ENCODE measurements at places on chromosomes 12 and 14. TPM values are rescaled to one million over a fixed set of nuclear protein-coding genes. Genes with fewer than 3 reads are reported as not detected.

IAPP gene
- not detected for total RNA-seq

DNA sequence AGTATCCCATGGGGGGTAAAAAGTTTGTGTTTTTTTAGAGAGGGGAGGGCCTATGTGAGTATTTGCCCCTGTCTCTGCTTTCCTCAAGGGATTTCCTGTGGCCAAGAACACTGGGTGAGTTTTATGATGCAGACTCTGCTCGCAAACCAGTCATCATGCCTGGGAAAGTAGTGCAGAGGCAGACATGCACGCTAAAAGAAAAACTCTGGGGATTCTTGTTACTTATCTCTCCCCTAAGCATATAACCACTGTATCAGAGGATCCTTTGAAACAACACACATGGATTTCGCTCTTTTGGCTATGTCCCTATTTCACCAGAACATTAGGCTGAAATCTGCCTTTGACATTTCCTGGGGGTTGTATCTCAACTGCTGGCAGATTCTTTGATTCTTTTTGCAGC, 1845.8 kb upstream of the SEL1L start:
- no peak for DNase-seq

- DNase-seq = no peak
Observed at GRCh38 chr14:53824061-53824460, 132.6 kb downstream of the BMP4 start.

DNA sequence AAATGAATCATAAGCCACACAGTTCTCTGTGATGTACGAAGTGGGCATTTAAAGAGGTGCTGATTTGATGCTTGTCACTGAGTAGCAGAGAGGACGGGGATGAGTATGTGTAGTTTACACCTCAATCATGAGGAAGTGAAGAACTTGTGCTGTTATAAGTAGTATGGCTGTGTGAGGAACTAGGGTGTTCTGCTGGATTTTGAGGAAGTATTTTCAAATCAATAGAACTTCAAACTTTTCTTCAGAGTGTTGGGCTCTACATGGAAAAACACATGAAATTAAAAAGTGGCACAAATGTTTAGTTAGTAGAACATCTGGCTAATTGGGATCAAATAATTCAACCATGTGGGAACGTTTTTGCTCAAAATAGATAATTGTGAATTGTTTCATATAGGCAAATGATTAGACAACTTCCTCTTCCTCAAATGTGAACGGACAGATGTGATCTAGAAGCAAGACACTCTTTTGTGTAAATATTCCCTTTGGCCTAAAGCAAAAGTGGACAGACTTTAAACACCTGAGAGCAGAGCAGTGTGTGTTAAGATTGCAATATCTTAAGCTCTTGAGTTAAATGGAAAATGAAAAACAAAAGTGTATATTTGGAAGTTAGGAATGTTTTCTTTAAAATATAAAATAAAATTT, 168.5 kb downstream of the NAV3 start:
- no peak for DNase-seq

MYL2 gene
- not detected for total RNA-seq

DNA sequence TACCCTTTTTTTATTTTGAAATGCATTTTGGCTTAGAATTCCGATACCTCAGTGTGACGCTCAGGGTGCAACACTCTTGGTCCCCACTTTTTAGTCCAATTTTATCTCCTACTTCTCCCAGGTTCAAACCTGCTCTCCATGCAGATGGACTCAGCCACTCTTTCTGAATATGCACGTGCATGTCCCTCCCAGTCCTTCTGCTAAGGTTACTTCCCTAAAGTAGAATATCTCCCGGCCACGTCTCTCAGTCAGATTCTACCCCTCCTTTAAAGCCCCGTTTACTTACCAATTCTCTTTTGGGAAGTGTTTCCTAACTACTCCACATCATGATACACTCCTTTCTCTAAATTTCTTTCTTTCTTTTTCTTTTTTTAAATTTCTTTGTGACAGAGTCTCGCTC, 15.5 kb upstream of the PARP11 start:
- peak; percentile 60 for DNase-seq

ALKBH1 gene
- total RNA-seq = 13.3 TPM

DNA sequence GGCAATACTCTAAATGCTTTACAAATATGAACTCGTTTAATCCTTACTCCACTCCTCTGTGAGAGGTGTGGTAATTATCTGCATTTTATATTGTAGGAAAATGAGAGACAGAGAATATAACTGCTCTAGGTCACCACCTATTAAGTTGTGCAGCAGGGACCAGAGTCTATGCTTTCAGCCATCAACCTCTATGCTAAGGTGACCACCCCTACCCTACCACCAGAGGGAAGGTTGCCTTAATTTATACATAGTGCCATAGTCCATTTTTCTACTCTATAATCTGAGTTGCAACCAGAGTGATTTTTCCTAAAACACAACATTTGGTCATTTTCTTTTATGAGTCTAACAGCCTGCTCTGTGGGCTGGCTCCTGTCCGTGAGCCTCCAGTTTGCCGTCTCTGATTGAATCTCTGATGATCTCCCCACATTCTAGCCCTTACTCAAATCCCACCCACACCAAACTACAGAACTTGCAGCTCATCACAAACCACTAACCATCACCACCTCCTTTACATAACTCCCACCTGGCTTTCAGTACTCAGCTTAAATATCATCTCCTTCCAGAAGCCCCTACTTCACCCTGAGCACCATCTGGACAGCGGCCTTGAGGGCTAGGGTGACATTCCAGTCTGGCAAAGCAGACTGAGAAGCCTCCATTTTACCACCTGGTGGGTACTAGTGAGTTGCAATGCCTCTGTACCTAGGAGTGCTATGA, 126.6 kb downstream of the PPM1H start:
- no peak for DNase-seq

DNA sequence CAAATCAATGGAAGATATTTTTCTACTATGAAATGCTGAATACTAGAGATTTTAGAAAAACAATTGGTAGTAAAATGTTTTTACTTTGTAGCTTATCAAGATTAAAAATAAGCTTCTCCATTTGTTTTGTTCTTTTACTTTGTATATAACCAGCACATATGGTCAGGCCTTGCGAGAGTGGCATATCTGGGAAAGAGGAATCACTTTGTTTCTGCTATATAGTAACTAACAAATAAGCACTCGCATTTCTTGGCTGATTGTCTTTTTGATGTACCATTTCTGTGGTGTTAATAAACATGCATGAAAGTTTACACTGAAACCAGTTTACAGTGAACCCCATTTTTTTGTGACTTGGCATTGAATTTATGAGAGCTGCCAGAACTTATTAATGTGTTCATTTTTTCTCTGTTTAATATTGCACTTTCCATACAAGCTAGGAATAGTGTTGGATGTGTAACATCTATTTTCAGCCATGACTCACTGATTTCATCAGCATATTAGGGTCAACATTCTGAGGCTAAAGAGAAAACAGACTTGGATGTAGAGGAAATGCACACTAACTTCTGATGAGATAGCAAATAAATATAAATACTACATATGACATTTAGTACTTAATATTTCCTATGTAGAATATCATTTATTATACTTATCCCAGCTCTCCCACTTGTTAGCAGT, 635.5 kb downstream of the KCNH5 start:
- no peak for DNase-seq

KCNJ8 gene
- 24.4 TPM for total RNA-seq

- DNase-seq = no peak
Observed at GRCh38 chr14:72716476-72716875, 177.4 kb downstream of the DPF3 start.

GRCh38 chr14:95261616-95262510, 57.8 kb downstream of the CLMN start:
- DNase-seq = no peak

GRCh38 chr12:64009321-64010068, 165.0 kb downstream of the SRGAP1 start:
- DNase-seq = no peak

IQSEC3 gene
- total RNA-seq = 2.3 TPM

Measured in esophagus muscularis mucosa (tissue), 4 donors.